Inflammatory macrophage (primary cell): ENCODE measurements at places on chromosomes 4 and X.

DNA sequence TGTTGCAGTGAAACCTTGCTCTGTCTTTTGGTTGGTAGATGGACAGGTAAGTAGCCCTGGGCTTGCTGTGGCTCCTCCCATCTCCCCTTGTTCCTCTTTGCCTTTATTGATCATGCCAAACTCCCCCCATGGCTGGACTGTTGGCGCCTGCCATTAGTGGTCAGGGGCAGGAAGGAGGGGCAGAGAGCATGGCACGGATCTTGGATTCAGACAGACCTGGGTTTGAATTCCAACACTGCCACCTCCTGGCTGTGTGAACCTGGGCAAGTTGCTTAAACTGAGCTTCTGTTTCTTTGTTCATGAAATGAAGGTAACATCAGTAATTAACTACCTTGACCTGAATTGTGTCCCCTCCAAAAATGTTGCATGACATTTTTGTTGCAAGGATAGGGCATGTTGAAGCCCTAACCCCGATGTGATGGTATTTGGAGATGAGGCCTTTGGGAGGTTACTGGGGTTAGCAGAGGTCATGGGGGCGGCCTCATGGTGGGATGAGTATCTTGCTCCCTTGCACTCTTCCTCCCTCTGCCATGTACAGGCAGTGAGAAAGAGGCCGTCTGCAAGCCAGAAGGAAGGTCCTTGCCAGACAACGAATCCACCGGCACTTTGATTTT lies 6.0 kb downstream of the SLC2A9 start:
- DNase-seq = no peak

DNA sequence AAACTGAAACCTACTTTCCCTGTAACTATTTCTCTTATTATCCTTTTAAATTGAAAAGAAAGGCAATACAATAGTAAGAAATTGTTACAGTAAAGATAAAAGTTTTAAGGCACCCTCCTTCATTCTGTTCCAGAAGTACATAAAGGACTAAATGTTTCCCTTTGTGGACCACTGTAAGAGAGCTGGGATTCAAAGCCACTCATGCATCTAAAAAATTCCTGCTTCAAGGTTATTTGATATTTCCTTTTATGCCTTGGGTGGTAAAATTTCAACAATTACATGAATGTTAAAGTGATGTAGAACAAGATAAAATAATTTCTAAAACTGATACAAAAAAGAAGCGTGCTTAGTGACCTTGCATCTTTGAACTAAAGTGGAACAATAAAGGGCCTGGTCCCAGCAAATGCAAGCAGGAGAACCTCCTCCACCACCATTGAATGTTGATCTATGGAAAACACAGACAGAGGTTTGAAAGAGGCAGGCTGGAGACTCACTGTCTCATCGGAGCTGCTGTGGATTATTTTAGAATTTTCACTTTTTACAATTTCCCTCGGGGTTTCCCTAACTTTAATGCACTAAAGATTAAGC lies 42.3 kb upstream of the PRSS12 start:
- no peak for DNase-seq

- DNase-seq = no peak
Observed at GRCh38 chrX:118720058-118720707, 7.2 kb upstream of the IL13RA1 start.

DNA sequence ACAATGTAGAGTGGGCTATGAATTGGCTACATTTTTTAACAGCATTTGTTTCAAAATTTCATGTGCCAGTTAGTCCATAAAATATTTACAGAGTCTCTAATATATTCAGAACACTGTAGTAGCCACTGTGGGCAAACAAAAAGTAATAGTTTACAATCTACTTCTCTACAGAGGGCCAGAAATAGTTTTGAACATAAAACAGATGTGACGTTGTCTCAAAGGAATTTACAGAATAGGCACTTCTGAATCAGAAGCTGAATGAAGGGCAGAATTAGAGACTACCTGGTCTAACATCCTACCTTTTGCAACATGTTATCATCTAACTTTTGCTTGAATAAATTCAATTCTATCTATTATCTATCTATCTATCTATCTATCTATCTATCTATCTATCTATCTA lies 811.9 kb upstream of the EPHA5 start:
- no peak for DNase-seq

DNA sequence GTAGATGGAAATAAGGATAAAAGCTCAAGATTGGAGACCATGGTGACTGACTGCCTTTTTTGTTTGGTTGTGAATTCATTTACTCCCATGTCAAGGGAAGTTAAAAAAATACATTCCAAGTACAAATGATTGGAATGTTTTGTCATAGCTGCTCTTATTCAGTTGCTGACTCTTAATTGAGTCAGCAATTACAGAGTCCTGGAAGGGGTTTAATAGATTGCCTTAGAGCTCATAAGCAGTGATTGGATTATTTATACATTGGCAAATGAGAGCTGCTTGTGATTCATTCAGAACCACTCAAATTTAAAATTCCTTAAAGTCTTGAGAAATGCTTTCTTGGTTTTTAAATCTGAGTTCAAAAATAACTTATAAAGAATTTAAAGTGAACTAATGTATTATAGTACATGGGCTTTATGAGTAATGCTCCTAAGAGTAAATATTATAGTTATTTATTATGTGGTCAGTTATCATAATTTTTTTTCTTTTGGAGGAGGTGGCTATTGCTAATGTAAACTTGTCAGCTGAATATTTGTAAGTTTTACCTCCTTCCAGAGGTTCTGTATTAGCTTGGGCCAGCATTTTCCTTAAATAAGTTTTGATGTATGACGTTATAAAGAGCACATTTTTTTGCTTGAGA lies 13.6 kb downstream of the JADE1 start:
- DNase-seq = no peak

- no peak for DNase-seq
Observed at GRCh38 chrX:123348468-123348867, 164.4 kb downstream of the GRIA3 start.

DNA sequence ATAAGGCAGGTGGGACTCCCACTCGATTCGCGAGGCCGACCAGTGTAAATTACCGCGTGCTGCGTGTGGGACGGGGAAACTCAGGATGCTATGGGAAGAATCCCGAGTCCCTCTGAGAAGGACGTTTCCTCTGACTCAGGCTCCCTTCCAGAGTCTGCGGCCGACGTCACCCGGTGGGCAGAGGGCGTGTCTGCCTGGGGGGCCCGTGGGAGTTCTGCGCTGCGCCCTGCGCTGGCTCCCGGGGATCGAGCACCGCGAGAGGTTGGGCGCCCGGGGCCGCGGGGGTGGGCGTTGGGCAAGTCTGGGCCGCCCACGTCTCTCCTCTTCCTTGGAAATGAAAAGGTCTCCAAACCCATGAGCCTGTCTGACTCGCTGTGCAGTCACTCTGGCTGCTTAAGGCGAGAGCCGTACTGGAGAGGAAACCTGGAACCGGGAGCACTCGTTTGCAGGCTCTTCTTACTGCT lies 568 bp downstream of the NIPAL1 start:
- DNase-seq = peak; percentile 36
